Sigmoid colon (tissue), 7 donors: ENCODE measurements at places on chromosomes 3 and 15. TPM values are rescaled to one million over a fixed set of nuclear protein-coding genes. Genes with fewer than 3 reads are reported as not detected.
A peak's percentile ranks its signal among the peaks of the same experiment; 100 is the strongest.

Gene WDR82
- 54.9 TPM for total RNA-seq

Gene SERINC4
- 0.27 TPM for total RNA-seq

Gene CYP1A2
- total RNA-seq: not detected

Gene WDR93
- 1.1 TPM for total RNA-seq

Gene SAMMSON
- 0.82 TPM for total RNA-seq

Gene CAPN3
- 6.8 TPM for total RNA-seq

Gene SIAH2
- 35.0 TPM for total RNA-seq

Gene TUSC7
- not detected for total RNA-seq

Gene SEC11A
- 83.9 TPM for total RNA-seq

Gene TMOD2
- total RNA-seq: 26.0 TPM

GRCh38 chr3:144866476-144866875 lies 894.9 kb downstream of the DIPK2A start:
- no peak for DNase-seq
- H3K27me3 ChIP-seq: no peaks in the 10 kb centered on the region
- H3K36me3 ChIP-seq: no peaks in the 10 kb centered on the region
- no peaks in the 10 kb centered on the region for H3K4me1 ChIP-seq
- H3K4me3 ChIP-seq: no peak overlapping the region

DNA sequence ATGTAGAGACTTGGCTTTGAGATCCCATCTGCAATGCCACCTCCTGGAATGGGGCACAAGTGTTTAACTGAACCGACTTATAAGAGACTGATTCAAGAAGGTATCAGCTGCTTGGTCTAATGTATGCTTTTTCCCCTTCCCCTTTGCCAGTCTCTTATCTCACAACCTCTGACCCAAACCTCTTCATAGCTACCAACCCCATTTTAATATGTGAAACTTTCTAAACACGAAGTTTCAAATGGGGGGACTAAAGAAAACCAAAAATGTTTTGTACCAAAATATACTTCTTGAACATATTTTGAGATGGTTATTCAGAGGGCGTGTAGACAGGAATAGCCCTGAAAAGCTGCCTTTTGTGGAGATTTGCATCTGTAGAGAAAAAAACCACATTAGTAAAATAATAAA lies 73.1 kb downstream of the OXSM start:
- no peak overlapping the region for H3K27ac ChIP-seq
- H3K4me1 ChIP-seq: no peaks in the 10 kb centered on the region
- no peaks in the 10 kb centered on the region for H3K36me3 ChIP-seq
- no peak for DNase-seq
- no peaks in the 10 kb centered on the region for H3K27me3 ChIP-seq

- H3K36me3 ChIP-seq: no peaks in the 10 kb centered on the region
- peak overlapping the region; percentile 32 for H3K27ac ChIP-seq
- H3K27me3 ChIP-seq: peaks cover 41% of the 10 kb centered on the region
- no peak for DNase-seq
- peak overlapping the region; percentile 44 for H3K4me3 ChIP-seq
These were observed 36.1 kb upstream of the EPHB3 start for GRCh38 chr3:184525337-184526087.

DNA sequence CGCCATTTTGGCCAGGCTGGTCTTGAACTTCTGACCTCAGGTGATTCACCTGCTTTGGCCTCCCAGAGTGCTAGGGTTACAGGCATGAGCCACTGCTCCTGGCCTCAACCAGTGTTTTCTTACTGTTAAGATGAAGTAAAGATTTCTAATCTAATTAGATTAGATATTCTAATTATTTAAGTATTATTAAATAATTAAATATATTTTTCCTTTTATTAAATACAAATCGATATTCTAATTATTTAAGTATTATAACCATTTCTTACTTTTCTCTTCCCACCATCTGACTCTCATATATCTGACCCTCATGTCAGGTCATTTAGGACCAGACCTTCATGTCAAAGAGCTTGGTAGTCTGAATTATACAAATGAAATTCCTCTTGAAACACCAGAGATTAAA lies 1291.9 kb upstream of the EPHA6 start:
- no peaks in the 10 kb centered on the region for H3K4me1 ChIP-seq
- no peak overlapping the region for H3K27ac ChIP-seq
- no peaks in the 10 kb centered on the region for H3K27me3 ChIP-seq
- DNase-seq: no peak

DNA sequence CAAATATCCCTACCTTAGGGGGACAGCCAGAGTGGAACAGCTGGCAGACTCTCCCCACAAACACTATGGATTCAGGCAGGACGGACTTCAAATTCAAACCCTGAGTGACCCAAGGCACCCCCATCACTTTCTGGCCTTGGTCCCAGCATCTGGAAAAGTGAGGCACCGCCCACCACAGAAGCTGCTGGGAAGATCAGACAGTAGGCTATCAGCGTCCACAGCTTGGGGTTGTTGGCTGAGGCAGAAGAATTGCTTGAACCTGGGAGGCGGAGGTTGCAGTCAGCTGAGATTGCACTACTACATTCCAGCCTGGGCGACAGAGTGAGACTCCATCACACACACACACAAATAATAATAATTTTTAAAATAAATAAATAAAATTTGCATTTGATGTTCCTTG lies 8.5 kb downstream of the PFKFB4 start:
- no peaks in the 10 kb centered on the region for H3K36me3 ChIP-seq
- no peak for DNase-seq
- H3K4me3 ChIP-seq: no peak overlapping the region
- H3K27me3 ChIP-seq: no peaks in the 10 kb centered on the region
- no peaks in the 10 kb centered on the region for H3K4me1 ChIP-seq
- no peak overlapping the region for H3K27ac ChIP-seq

DNA sequence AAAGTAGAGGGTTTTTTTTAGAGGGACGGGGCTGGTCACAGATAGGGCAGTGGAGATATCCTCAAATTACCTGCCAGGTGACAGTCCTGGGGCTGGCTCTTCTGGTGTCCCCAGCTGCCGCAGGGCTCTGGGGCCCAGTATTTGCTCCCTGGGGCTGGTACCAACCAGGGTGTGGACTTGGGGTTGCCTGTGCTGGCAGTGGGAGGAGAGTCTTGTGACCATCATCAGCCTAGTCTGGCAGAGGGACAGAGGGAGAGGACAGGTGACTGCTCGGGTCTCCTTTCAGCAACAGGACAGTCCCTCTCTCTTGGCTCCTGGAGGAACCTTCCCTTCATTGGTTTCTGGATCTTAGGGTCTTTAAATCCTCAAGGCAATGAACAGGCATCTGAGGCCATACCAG lies 7.9 kb upstream of the RPP14 start:
- no peaks in the 10 kb centered on the region for H3K36me3 ChIP-seq
- no peak overlapping the region for H3K4me3 ChIP-seq
- H3K4me1 ChIP-seq: no peaks in the 10 kb centered on the region
- H3K27ac ChIP-seq: no peak overlapping the region

- H3K4me1 ChIP-seq: peaks cover 24% of the 10 kb centered on the region
- no peak overlapping the region for H3K27ac ChIP-seq
- no peak for DNase-seq
These were observed 7.5 kb upstream of the LOXL1 start for GRCh38 chr15:73918784-73919183.

GRCh38 chr15:92617549-92618520 lies 37.7 kb downstream of the FAM174B start:
- H3K4me1 ChIP-seq: peaks cover 53% of the 10 kb centered on the region
- DNase-seq: peak; percentile 94
- H3K27ac ChIP-seq: peak overlapping the region; percentile 71

GRCh38 chr3:116877968-116878367 lies 168.4 kb downstream of the TUSC7 start:
- no peaks in the 10 kb centered on the region for H3K27me3 ChIP-seq
- no peak for DNase-seq
- H3K4me3 ChIP-seq: no peak overlapping the region
- H3K36me3 ChIP-seq: no peaks in the 10 kb centered on the region

GRCh38 chr3:15660055-15660935 lies 58.8 kb downstream of the BTD start:
- no peaks in the 10 kb centered on the region for H3K4me1 ChIP-seq
- H3K4me3 ChIP-seq: no peak overlapping the region

DNA sequence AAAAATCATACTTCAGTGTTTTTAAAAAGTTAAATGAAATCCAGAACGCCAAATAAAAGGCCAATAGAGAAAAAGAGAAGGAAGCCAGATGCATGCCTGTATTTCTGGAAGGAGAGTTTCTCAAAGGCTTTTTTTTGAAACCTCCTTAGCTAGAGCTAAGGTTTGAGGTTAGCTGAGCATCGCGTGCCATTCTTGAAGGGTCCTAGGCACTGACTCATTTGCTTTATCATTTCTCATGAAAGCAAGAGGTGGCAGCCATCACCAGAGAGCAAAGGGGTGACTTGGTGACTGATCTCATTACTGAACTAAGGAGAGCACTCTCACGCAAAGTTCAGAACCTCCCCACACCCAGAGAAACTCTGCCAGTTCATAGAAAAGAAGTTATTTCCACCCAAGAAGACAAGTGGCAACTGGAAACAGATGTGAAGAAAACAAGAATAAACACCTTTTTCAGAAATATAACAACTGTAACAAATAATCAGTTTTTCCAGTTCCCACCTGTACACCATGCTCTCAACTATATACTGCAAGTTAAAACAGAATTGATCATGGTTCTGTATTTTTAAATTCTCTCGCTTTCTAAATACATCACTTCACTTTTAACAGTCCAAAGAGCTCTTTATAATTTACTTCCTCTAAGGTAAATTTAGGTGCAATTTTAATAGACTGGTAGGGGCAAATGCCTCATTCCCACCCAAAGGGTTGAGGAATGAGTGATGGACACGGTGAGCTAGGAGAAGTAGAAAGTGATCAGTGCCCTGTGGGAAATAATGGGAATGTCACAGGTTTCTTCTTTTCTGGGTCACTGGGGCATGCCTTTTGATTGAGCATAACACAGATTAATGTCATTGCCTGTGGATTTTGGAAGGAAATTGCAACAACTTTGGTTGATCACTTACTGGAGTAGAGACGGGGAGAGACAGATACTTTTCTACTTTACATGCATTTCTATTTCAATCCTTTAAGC lies 24.7 kb downstream of the GPR15 start:
- no peaks in the 10 kb centered on the region for H3K4me1 ChIP-seq
- H3K27ac ChIP-seq: no peak overlapping the region
- H3K27me3 ChIP-seq: no peaks in the 10 kb centered on the region
- H3K36me3 ChIP-seq: no peaks in the 10 kb centered on the region

DNA sequence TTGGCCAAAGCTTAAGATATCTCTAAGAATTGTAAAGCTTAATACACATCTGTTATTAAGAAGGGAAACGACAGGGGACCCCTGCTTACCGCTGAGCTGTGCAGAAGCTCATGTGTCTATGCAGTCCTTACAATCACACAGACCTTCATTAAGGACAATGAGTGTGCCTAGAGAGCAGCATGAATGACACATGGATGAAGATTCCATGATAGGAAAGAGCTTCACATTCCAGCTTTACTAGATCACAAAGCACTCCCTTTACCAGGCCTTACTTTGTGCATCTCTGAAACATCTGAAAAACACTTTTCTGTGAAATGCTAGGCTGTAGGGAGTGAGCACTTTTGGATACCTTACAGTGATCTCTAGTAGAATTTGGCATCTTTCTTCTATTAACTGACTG lies 32.0 kb downstream of the RNF168 start:
- no peaks in the 10 kb centered on the region for H3K27me3 ChIP-seq
- no peak overlapping the region for H3K4me3 ChIP-seq
- peaks cover 10% of the 10 kb centered on the region for H3K36me3 ChIP-seq

DNA sequence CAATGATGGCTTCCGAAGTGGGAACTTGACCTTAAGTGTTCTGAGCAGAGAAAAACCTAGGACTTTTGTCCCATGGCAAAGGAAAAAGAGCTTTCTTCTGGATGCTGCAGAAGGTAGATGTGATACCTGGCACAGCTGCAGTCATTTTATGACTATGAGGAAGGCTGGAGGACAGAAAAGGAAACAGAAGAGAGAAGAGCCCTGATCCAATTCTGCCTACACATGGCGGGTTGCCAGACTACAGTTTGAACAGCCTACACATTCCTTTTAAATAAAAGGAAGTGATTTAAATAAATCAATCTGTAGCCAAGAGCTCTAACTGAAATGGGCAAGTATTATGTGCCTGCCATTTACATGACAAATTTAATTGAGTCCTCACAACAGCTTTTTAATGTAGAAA lies 43.6 kb upstream of the CHRNB4 start:
- no peaks in the 10 kb centered on the region for H3K36me3 ChIP-seq
- no peak overlapping the region for H3K27ac ChIP-seq
- H3K27me3 ChIP-seq: no peaks in the 10 kb centered on the region
- no peak for DNase-seq

DNA sequence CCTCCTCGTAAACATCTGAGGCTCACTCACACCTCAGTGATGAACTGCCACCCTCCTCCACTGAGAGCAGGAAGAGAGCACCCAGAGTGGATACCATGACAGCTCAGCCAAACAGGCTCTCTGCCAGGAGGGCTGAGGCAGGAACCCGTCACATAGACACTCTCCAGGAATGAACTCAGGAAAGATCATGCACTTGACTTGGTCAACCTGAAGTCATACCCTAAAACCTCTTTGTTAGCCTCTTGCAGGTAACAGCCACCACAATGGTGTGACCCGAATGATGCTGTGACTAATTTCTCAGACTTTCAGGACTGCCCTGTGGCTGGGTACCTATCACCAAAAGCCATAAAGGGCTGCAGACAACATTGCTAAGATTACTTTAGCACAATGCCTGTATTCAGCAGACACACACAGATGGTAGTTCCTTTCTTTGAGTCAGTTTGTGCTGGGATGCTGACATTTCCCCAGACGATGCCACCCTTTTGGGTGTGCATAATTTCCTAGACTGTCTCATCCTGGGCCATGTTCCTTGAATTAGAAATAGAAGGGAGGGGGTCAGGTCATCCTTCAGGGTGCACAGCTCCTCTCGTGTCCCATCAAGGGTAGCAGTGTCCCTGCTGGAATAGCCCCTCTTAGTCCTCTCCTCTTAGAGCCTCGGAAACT lies 30.3 kb downstream of the CX3CR1 start:
- H3K4me1 ChIP-seq: peaks cover 33% of the 10 kb centered on the region
- DNase-seq: no peak
- H3K27ac ChIP-seq: no peak overlapping the region
- no peaks in the 10 kb centered on the region for H3K27me3 ChIP-seq
- no peaks in the 10 kb centered on the region for H3K36me3 ChIP-seq

- no peaks in the 10 kb centered on the region for H3K4me1 ChIP-seq
- no peak overlapping the region for H3K27ac ChIP-seq
- no peak for DNase-seq
- no peak overlapping the region for H3K4me3 ChIP-seq
These were observed 28.3 kb downstream of the CYP19A1 start for GRCh38 chr15:51310064-51310463.

DNA sequence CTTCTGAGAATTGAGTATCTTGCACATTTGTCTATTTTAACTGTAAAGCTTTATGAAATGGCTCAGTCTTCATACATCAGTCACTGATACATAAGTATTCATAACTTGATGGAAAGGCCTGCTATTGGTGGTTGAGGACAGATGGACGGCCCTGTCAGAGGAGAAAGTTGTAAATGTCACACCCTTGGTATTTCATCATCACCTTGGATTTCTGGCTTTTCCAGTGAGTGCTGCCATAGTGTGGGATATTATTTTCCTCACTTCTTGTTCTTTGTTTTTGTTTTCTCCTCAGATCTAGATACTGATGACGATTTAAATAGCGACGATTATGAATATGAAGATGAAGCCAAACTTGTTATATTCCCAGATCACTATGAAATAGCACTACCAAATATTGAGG lies 47.9 kb downstream of the USP13 start:
- no peak overlapping the region for H3K27ac ChIP-seq
- H3K27me3 ChIP-seq: no peaks in the 10 kb centered on the region
- no peak overlapping the region for H3K4me3 ChIP-seq
- DNase-seq: no peak

GRCh38 chr3:124053871-124054270 lies 61.9 kb upstream of the ROPN1 start:
- H3K4me1 ChIP-seq: no peaks in the 10 kb centered on the region
- H3K36me3 ChIP-seq: no peaks in the 10 kb centered on the region
- no peak overlapping the region for H3K27ac ChIP-seq
- no peak overlapping the region for H3K4me3 ChIP-seq
